ENCODE measurements at places on chromosomes 12 and 14. TPM values are rescaled to one million over a fixed set of nuclear protein-coding genes. Genes with fewer than 3 reads are reported as not detected.
A peak's percentile ranks its signal among the peaks of the same experiment; 100 is the strongest.

DNA sequence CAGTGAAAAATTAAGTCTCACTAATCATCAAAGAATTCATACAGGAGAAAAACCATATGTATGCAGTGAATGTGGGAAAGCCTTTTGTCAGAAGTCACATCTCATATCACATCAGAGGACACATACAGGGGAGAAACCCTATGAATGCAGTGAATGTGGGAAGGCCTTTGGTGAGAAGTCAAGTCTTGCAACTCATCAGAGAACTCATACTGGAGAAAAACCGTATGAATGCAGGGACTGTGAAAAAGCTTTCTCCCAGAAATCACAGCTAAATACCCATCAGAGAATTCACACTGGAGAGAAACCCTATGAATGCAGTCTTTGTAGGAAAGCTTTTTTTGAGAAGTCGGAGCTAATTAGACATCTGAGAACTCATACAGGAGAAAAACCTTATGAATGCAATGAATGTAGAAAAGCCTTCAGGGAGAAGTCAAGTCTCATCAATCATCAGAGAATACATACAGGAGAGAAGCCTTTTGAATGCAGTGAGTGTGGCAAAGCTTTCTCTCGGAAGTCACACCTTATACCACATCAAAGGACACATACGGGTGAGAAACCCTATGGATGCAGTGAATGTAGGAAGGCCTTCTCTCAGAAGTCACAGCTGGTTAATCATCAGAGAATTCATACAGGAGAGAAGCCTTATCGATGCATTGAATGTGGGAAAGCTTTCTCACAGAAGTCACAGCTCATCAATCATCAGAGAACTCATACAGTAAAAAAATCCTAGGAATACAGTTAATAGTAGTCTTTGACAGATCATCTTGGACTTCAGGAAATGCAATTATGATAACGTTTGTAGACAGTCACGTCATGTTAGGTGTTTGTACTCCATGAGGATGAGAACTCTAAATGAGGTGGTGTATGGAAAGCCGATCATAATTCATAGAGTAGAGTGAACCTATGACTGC lies 21.1 kb downstream of the ZNF84 start:
- DNase-seq: no peak

- peak; percentile 36 for DNase-seq
Observed at GRCh38 chr12:107322063-107322462, 228.7 kb upstream of the CRY1 start.

DNA sequence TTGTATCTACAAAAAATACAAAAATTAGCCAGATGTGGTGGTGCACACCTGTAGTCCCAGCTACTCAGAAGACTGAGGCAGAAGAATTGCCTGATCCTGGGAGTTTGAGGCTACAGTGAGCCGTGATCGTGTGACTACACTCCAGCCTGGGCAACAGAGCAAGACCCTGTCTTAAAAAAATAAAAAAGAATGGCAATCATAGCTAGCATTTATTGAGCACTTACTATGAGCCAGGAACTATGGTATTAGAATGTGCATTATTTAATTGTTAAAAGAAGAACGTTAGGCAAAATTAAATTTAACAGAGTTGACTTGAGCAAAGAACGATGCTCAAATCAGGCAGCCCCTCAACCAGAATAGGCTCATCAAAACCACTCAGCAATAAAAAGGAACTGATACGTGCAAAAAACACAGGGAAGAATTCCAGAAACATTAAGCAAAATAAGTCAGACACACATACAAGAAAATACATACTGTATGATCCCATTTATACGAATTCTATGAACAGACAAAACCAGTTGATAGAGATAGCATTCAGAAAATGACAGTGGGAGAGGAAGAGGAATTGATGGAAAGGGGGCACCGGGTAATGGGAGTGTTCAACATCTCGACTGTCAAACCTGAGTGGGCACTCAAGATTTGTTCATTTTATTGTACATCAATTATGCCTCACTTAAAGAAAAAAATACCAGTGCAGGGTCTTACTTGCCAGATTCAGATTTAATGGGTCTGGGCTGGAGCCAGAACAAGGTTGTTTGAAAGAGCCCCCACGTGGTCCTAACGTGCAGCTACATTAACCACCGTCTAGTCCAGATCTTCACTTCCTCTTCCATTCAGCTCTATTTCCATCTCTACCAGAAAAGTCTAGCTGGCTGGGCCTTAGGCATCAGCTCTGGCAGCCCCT lies 8.0 kb downstream of the SCNN1A start:
- DNase-seq: peak; percentile 26

The TC2N gene
- 217 TPM for total RNA-seq

The MSRB3 gene
- 0.90 TPM for total RNA-seq

- no peak for DNase-seq
Observed at GRCh38 chr14:52748647-52749292, 18.8 kb downstream of the STYX start.

GRCh38 chr12:51076236-51076930 lies 7.0 kb downstream of the CSRNP2 start:
- no peak for DNase-seq

The GALNT9 gene
- total RNA-seq: not detected

GRCh38 chr14:96385385-96385784 lies 6.5 kb upstream of the AK7 start:
- DNase-seq: no peak

DNA sequence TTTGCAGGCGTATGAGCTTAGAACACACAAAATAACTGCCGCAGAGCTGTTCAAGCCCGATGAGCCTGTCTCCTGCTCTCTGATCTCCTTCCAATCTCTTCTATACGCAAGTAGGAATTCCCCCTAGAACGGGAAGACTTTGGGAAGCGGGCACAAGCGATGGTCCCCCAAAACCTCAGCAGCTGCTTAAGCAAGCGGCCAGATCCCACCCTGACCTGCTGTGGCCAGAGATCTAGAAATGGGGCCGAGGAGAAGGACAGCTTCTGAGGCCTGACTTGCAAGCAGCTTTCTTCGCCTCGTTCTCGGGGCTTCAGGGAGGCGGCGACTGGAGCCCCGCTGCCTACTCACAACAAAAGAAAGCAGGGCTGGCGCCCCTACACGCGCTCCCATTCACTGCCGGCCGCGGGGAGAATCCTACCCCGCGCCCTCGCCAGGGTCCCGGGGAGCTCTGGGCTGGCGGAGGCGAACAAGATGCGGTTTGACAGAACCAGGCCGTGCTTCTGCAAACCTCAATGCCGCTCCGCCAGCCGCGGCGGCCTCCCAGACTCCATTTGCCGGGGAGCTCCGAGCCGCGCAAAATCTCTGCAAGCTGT lies 922 bp downstream of the TBX5 start:
- DNase-seq: no peak
